ENCODE measurements at places on chromosomes 1 and 21. TPM values are rescaled to one million over a fixed set of nuclear protein-coding genes. Genes with fewer than 3 reads are reported as not detected.

GCSAML gene
- not detected for total RNA-seq

HSF2BP gene
- total RNA-seq = 4.2 TPM

GRCh38 chr1:18283601-18284385 is 176.2 kb downstream of the IGSF21 start:
- DNase-seq = no peak

USH2A gene
- total RNA-seq = not detected

- no peak for DNase-seq
These were observed 97.2 kb downstream of the PCBP3 start for GRCh38 chr21:45740491-45741357.

Data from Panc1 (cell line).